ENCODE measurements at places on chromosomes 13 and 19.
A peak's percentile ranks its signal among the peaks of the same experiment; 100 is the strongest.

DNA sequence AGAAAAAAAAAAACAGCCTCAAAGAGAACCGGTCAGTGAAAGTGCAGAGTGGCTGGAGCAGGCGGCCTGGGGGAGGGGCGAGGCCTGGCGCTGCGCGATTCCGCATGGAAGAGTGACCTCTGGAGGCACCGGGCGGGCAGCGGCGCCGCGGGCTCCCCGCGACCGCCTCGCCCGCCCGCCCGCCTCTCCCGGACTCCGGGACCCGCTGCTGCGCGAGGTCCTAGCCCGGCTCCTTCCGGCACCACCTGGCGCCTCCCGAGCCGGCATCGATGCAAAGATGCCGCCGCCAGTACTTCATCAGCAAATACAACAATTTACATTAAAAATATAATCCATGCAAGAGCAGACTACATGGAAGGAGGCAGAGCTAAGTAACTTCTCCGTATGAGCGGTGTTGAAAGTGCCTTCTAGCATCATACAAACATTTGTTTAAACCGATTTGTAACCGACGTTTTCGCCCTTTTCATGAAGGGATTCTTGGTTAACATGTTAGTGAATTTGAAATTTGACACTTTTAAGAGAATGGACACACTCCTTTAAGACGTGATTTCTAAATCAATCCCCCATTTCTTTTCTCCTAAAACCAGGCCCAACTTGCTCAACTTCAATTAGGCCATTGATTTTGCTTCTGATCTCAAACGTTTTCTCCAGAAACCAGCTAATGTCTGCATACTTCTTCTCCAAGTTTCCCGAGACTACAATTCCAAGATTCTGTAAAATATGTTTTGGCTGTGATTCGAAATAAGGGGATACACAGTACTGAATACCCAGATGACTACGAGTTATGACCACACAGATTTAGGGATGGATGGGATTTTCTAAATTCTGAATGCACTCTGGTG, 2.1 kb downstream of the EFNB2 start:
- H3K4me3 ChIP-seq = peak overlapping the region; percentile 92
- DNase-seq = peak; percentile 75
- H3K27ac ChIP-seq = peak overlapping the region; percentile 51
- H3K4me1 ChIP-seq = peaks cover 20% of the 10 kb centered on the region
- no peaks in the 10 kb centered on the region for H3K36me3 ChIP-seq
- no peaks in the 10 kb centered on the region for H3K27me3 ChIP-seq

DNA sequence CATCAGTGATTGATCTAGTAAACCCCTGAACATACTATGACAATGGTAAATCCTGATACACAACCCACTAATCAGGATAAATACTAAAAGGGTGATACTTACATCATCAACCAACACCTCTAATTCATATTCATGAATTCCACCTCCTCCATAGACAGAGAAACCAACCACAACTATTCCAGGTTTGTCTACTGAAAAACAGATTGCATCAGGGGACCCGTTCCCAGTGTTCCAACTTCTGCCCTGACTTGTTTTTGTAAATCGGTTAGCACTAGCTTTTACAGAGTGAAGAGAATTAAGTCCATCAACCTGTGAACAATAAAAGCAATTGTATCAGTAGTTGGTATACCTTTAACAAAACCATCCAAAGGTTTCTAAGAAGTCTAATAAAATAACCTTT, 149.2 kb downstream of the MYCBP2 start:
- no peaks in the 10 kb centered on the region for H3K27me3 ChIP-seq
- H3K36me3 ChIP-seq = peaks cover 5% of the 10 kb centered on the region
- no peaks in the 10 kb centered on the region for H3K4me1 ChIP-seq

GRCh38 chr13:114010401-114011101, 36.7 kb upstream of the C13orf46 start:
- no peaks in the 10 kb centered on the region for H3K4me1 ChIP-seq
- H3K4me3 ChIP-seq = no peak overlapping the region
- DNase-seq = no peak
- peaks cover 49% of the 10 kb centered on the region for H3K36me3 ChIP-seq
- no peak overlapping the region for H3K27ac ChIP-seq

- H3K36me3 ChIP-seq = peaks cover 13% of the 10 kb centered on the region
- DNase-seq = no peak
- peaks cover 14% of the 10 kb centered on the region for H3K4me1 ChIP-seq
- H3K27ac ChIP-seq = no peak overlapping the region
Measured at GRCh38 chr13:97238883-97239282, 16.8 kb downstream of the MBNL2 start.

DNA sequence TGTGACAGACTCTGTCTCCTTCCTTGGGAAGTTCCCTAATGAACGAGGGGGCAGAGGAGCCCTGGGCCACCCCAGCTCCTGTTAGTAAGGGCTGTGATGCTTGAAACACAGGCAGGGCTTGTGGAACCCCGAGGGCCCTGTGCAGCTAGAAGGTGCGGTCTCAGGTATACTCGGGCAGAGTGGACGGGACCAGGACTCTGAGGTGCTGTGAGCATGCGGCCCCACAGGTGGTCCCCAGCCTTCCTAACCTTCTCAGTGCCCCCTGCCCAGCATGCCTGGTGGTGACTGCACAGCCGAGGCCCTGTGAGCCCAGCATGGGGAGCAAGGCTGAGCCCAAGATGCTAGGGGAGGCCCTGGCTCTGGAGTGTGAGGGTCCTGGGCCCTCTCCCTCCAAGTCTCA, 4.0 kb upstream of the SIGLEC8 start:
- no peaks in the 10 kb centered on the region for H3K27me3 ChIP-seq
- H3K4me1 ChIP-seq = no peaks in the 10 kb centered on the region
- no peak overlapping the region for H3K4me3 ChIP-seq
- DNase-seq = no peak
- H3K27ac ChIP-seq = no peak overlapping the region
- H3K36me3 ChIP-seq = no peaks in the 10 kb centered on the region

- peak overlapping the region; percentile 89 for H3K27ac ChIP-seq
- H3K4me1 ChIP-seq = peaks cover 12% of the 10 kb centered on the region
- H3K27me3 ChIP-seq = no peaks in the 10 kb centered on the region
- H3K36me3 ChIP-seq = peaks cover 16% of the 10 kb centered on the region
- DNase-seq = peak; percentile 64
Measured at GRCh38 chr19:2475018-2475701, 767 bp upstream of the GADD45B start.

DNA sequence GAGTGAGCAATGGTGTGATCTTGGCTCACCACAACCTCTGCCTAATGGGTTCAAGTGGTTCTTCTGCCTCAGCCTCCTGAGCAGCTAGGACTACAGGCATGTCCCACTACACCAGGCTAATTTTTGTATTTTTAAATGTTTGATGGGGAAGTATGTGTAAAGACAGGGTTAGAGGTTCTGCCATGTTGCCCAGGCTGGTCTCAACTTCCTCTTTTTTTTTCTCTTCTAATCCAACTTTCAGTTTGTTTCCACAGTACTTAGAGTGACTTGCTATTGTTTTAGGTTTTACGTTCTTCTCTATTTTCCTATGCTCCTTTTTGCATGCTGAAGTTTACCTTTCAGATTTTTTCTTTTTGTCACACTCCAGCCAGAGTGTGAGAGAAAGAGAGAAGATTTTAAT, 1433.0 kb downstream of the UQCRFS1 start:
- H3K4me1 ChIP-seq = no peaks in the 10 kb centered on the region
- H3K4me3 ChIP-seq = no peak overlapping the region
- H3K27me3 ChIP-seq = no peaks in the 10 kb centered on the region
- no peaks in the 10 kb centered on the region for H3K36me3 ChIP-seq
- DNase-seq = no peak
- H3K27ac ChIP-seq = no peak overlapping the region

GRCh38 chr13:78393286-78394142, 209.8 kb downstream of the POU4F1 start:
- no peaks in the 10 kb centered on the region for H3K36me3 ChIP-seq
- H3K27me3 ChIP-seq = no peaks in the 10 kb centered on the region
- H3K4me1 ChIP-seq = no peaks in the 10 kb centered on the region
- H3K27ac ChIP-seq = no peak overlapping the region
- DNase-seq = no peak

- peak overlapping the region; percentile 62 for H3K27ac ChIP-seq
- H3K36me3 ChIP-seq = peaks cover 4% of the 10 kb centered on the region
- no peaks in the 10 kb centered on the region for H3K4me1 ChIP-seq
- peak overlapping the region; percentile 95 for H3K4me3 ChIP-seq
Measured at GRCh38 chr13:20901668-20902437, 693 bp downstream of the XPO4 start.

GRCh38 chr19:56823956-56824355, 16.6 kb downstream of the PEG3 start:
- H3K4me1 ChIP-seq = no peaks in the 10 kb centered on the region
- no peaks in the 10 kb centered on the region for H3K27me3 ChIP-seq
- no peak overlapping the region for H3K4me3 ChIP-seq
- H3K27ac ChIP-seq = no peak overlapping the region

DNA sequence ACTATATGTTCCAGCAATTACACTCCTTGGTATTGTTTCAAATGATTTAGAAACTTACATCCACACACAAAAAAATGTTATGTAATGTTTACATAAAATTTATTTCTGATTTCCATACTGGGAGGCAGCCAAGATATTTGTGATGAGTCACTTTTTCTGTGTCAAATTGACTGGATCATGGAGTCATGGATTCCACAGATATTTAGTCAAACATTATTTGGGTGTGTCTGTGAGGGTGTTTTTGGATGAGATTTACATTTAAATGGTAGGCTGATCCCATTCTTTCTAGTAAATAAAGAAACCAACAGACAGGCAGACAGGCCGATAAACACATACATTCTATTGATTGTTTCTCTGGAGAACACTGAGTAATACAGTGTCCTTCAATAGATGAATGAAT, 562.8 kb downstream of the SLITRK6 start:
- no peak overlapping the region for H3K4me3 ChIP-seq
- no peaks in the 10 kb centered on the region for H3K36me3 ChIP-seq
- H3K27me3 ChIP-seq = no peaks in the 10 kb centered on the region
- no peaks in the 10 kb centered on the region for H3K4me1 ChIP-seq

DNA sequence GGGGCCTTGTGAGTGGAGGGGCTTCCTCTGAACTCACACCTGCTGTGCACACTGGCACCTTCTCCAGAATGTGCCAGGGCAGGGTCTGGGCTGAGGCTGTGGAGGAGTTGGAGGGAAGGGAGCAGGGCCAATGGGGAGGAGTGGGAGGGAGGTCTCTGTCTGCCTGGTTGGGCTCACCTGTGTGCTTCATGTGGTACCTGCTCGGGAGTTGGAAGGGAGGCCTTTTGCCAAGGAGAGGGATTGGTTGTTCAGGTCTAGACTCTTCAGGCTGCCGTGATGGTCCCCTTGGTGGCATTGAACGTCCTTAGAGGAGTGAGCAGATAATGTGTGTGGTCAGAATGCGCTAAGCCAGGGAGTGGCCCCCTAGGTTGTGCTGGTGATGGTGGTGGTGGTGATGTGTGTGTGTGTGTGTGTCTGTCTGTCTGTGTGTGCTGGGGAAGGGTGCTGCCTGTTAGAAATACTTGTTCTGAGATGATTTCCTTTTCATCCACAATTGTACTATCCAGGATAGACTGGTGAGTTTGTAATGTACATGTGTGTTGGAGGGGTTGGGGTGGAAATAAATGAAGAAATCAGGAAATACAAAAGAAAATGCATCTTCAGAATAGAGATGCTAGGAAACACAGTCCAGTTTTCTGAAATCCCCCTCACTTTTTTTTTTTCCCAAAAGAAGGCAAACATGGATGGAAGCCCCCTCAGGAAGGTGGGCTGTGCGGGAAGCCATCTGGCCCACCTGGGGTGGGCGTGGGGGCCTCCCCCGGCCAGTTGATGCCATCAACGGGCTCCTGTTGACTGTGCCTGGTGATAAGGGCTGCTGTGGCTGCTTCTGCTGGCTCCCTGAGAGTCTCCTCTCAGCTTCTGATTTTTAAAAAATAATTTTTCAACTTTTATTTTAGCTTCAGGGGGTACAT, 140.5 kb upstream of the ZNF536 start:
- H3K36me3 ChIP-seq = no peaks in the 10 kb centered on the region
- no peak for DNase-seq

DNA sequence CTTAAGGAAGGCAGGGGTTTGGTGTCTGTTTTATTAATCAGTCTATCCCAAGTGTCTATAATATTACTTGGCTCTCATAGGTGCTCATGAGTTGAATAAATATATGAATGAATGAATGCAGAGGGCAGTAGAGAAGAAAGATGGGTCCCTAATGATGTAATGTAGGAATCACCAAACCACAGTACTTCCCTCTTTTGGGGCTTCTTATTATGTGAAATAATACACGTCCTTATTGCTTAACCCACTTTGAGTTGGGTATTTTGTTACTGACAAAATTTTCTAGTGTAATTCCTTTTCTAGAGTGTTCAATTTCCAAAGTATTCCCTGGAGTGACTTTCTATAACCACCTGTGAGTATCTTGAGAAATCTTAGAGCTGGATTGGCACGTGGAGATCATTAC, 13.2 kb downstream of the KLK5 start:
- H3K27me3 ChIP-seq = no peaks in the 10 kb centered on the region
- DNase-seq = no peak
- no peaks in the 10 kb centered on the region for H3K36me3 ChIP-seq

GRCh38 chr19:17671906-17672305, 16.2 kb downstream of the UNC13A start:
- peak; percentile 83 for DNase-seq
- H3K27ac ChIP-seq = no peak overlapping the region
- H3K4me1 ChIP-seq = no peaks in the 10 kb centered on the region

DNA sequence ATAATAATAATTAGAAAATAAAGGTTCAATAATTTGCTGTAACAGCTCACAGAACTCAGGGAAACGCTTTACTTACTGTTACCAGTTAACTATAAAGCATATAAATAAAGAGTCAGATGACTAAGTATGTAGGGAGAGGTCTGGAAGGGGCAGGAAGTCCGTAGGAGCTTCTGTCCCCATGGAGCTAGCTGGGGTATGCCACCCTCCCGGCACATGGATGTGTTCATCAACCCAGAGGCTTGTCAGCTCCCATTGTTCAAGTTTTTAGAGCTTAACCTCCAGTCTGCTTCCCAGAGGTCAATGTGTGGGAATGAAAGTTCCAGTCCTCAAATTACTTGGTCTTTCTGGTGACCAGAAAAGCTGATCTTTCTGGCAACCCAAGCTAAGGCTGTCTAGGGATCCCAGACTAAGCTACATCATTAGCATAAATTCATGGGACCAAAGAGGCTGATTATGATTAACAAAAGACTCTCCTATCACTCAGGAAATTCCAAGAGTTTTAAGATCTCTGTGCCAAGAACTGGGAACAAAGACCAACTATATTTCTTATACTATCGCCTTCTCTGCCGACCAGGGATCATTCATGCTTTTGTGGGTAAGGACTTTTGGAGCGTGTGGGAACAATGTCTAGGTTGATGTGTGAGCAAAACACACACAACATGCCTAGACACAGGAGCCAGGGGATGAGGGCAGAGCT, 31.7 kb upstream of the ZNF507 start:
- no peaks in the 10 kb centered on the region for H3K27me3 ChIP-seq
- no peak overlapping the region for H3K27ac ChIP-seq
- no peak overlapping the region for H3K4me3 ChIP-seq
- DNase-seq = no peak

- no peaks in the 10 kb centered on the region for H3K27me3 ChIP-seq
- no peaks in the 10 kb centered on the region for H3K4me1 ChIP-seq
- no peak overlapping the region for H3K4me3 ChIP-seq
- no peak for DNase-seq
Measured at GRCh38 chr13:73293913-73294523, 235.2 kb downstream of the KLF5 start.

- DNase-seq = peak; percentile 50
- H3K27ac ChIP-seq = no peak overlapping the region
- H3K4me3 ChIP-seq = peak overlapping the region; percentile 98
- H3K27me3 ChIP-seq = no peaks in the 10 kb centered on the region
- H3K36me3 ChIP-seq = no peaks in the 10 kb centered on the region
Measured at GRCh38 chr13:100089465-100090032, 656 bp downstream of the PCCA start.

Measured in trophoblast cell (in vitro differentiated cells and primary cell).